RCC 7860 (cell line): ENCODE measurements at places on chromosomes 1 and 21.
A peak's percentile ranks its signal among the peaks of the same experiment; 100 is the strongest.

- DNase-seq = no peak
Measured at GRCh38 chr1:166675213-166675612, 164.1 kb upstream of the POGK start.

DNA sequence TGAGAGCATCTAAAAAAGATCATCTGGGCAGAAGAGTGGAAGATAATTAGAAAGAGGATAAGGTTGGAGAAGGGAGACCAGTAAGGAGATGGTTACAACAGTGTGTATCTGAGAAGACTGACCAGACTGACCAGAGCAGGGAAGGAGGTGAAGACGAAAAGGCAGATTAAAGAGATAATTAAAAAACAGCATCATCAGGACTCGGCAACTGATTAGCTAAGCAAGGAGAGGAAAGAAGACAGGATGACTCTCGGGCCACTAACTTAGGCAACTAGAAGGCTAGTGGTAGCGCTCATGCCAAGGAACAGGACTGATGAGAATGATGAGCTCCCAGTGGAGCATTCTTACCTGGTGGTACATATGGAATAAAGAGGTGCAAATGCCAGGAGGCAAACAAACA is 3.9 kb downstream of the RBM34 start:
- no peak for DNase-seq

DNA sequence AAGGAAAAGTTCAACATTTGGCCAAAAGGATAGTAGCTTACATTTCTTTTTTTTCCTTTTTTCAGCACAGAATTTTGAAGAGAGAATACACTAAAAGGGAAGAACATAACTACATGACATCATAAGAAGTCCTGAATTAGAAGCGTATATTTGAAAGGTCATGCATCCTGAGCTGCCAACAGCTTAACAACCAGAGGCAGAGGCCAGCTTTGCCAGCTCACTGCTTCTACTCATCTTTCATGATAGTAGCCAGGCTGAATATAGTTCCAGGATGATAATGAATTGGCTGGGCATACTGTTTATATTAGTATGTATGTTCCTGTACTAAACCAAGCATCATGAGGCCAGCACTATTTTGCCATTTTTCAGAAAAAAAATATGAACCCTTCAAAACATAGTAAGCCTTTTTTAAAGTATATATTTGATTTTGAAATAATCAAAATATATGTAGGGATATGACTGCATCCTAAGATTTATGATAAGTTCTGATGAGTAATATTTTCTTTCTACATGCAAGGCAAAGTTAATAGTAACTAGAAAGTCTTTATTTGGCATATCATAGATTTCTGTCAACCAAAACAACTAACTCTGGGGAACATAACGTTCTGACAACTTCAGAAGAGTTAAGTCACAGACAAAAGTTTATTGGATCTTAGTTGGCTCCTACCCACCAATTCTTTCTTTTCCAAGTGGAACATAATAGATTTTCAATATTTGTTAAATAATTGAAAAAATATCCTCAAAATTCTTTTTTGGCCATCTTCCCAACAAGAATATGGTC is 123.2 kb downstream of the DPYD start:
- DNase-seq = no peak

- DNase-seq = no peak
Measured at GRCh38 chr21:42973309-42973990, 912 bp upstream of the PKNOX1 start.

GRCh38 chr21:18602711-18603110 is 199.1 kb upstream of the TMPRSS15 start:
- no peak for DNase-seq

- DNase-seq = peak; percentile 77
Measured at GRCh38 chr1:155970531-155971167, 7.7 kb downstream of the ARHGEF2 start.

DNA sequence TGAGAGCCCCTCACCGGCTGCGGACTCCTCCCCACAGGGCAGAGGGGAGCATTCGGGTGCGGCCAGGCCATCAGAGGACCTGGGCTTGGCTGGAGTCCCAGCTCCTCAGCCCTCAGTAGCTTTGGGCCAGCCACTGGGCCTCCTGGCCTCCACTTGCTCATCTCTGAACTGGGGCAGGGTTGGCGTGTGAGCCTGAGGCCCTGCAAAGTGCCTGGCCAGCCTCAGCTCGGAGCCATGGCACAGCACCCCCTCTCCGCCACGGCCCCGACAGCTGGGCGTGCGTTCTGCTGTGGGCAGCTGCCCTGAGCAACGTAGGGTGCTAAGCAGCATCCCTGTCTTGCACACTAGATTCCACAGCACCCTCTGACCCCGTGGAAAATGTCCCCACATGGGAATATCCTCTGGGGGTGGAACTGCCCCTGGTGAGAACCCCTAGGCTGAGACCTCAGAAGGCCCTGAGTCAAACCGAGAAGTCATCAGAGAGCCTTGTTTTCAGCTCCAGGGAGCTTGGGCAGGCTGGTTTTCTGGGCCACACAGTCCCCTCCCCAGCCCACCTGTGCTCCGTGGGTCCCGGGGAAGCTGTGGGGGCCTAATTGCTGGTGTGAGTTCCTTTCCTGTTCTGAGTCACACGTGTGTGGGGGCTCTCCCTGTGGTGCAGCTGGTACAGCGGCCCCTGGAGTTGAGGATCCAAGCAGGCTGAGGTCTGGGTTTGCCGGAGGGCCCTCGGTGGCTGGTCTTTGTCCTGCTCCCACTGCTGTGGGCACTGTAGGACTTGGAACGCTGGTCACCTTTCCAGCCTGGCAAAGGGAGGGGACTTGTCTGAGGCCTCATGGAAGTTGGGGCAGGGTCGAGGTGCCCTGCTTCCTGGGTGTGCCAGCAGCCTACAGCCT is 24.5 kb downstream of the TP73 start:
- DNase-seq = no peak

GRCh38 chr1:115567431-115567830 is 74.3 kb upstream of the VANGL1 start:
- no peak for DNase-seq

DNA sequence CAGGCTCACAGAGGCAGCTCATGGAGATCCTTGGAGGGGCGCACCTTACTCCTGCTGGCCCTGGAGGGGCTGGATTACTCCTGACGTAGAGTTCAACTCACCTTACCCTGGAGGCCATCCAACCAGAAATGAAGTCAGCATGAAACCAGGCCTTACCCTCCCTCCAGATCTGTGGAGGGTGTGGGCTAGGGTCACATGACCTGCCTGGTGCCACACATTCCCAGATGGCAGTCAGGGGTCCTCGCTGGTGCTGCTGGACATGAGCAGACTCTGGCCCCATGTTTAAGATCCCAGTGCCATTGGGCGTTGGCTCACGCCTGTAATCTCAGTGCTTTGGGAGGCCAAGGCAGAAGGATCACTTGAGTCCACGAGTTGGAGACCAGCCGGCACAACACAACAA is 4.5 kb downstream of the C21orf58 start:
- no peak for DNase-seq

GRCh38 chr1:172485626-172486025 is 41.8 kb upstream of the PIGC start:
- no peak for DNase-seq

DNA sequence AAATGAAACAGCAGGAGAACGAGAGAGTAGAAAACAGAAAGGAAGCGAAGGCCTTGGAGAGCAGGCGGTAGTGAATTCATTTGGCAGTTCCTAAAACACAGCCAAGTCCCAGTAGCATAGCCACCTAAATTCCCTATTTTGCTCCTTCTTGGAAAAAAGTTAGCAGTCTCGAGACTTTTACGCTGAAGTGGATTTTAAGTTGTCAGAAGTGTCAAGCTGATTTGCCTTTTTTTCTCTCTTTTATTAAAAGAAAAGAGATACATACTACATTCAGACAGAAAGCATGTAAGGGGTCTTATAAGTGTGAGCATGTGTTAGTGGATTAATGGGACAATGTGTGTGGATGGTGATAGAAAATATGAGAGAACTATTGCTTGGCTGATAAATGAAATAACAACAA is 19.2 kb downstream of the NFIA start:
- DNase-seq = no peak

GRCh38 chr1:26148887-26149286 is 10.0 kb upstream of the FAM110D start:
- DNase-seq = no peak

DNA sequence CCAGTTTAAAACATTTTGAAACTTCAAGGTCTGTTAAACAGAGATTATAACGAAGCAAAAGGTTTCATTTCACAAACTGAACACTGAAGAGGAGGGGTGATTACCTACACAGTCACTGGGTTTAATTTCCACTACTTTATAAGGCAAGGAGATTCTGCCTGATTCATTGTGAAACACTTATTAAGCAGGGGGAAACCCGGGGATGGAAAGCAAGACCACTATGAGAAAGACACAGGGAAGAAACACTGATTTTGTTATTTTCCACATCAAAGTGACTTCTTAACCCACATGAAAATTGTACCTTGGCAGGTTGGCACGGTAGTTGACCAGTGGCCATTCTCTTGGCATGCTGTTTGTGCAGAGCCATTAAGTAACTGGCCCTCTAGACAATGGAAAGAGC is 8.1 kb upstream of the F5 start:
- no peak for DNase-seq

GRCh38 chr1:150925080-150925479 is 1.1 kb upstream of the SETDB1 start:
- no peak for DNase-seq

- no peak for DNase-seq
Measured at GRCh38 chr21:37945036-37945435, 28.8 kb upstream of the KCNJ6 start.

DNA sequence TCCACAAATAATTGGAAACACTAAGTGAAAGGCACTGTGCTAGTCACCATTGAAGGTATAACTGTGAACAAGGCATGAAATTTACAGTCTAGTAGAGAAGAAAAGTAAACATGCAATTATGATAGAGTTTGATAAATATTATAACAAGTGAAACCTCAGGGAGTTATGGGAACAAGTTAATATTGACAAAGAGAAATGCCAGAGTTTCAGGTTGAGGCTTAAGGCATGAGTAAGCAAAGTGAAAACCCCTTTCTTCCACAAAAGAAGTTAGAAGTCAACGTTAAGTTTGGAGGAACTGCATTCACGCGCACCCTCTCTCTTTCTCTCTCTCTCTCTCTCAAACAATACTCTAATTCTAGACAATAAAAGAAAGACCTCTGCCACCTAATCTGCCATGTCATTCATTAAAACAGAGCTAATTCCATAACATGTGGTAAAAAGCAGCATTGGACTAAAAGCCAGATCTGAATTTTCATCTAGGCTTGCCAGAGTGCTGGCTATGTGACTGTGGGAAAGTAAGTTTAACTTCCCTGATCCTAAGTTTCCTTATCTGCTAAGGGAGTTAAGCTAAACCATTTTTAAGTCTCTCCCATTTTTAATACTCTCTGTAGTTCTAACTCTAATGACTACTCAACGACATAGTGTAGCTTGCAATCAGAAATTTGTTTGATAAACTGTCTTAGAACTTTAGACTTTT is 22.0 kb downstream of the SLC44A5 start:
- DNase-seq = no peak

GRCh38 chr1:162315673-162316072 is 61.0 kb downstream of the SPATA46 start:
- no peak for DNase-seq

DNA sequence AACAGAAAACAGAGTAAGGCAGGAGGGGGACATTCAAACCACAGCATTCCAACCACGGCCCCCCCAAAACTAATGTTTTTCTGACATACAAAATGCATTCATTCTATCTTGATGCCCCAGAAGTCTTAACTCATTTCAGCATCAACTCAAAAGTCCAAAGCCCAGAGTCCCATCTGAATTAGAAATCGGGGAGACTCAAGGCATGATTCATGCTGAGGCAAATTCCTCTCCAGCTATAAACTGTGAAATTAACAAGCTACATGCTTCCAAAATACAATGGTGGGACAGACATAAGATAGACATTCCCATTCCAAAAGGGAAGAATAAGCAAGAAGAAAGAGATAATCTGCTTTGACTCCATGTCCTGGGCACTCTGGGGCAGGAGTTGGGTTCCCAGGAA is 73.9 kb downstream of the KCNJ15 start:
- no peak for DNase-seq

GRCh38 chr1:224432146-224432545 is 2.5 kb downstream of the WDR26 start:
- no peak for DNase-seq

DNA sequence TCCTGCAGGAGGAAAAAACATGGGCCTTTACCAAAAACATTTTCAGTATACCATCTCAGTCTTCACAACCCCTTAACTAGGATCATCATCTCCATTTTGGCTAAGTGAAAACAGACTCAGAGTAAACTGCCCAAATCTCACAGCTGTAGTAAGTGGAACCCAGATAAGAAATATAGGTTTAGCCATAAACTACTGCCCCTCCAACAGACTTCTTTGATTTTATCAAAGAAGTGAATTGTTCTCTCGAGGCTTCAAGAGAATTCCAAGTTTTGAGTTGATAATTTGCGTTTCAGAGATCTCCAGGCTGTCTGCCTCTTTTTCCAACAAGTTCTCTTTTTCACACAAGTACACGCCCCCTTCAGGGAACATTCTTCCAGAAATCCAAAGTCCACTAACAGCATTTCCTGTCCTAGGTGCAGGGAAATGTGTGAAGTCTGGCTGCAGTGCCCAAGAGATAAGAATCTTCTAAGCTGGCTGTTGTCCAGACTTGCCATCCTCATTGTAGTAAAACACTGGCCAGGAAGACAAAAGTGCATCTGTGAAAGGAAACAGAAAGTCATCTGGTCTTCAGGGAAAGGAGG is 30.8 kb downstream of the RNF19B start:
- peak; percentile 93 for DNase-seq

- no peak for DNase-seq
Measured at GRCh38 chr1:35173909-35174540, 18.9 kb downstream of the SFPQ start.

DNA sequence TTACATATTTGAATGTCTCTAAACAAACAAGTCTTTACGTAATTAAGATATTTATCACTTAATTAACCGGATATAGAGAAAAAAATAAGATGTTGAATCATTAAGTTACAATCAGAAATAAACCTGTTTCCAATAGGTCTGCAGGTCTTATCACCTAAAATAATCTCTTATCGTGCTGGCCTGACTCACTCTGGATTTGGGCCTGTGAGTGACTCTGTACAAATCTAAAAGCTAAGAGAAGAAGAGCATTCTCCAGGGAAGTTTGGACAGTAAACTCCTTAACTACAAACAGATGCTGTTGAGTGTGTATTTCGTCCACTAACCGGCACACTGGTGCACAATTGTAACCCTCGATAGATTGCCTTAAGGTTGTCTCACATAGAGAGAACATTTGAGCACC is 25.3 kb downstream of the CEP104 start:
- DNase-seq = no peak

DNA sequence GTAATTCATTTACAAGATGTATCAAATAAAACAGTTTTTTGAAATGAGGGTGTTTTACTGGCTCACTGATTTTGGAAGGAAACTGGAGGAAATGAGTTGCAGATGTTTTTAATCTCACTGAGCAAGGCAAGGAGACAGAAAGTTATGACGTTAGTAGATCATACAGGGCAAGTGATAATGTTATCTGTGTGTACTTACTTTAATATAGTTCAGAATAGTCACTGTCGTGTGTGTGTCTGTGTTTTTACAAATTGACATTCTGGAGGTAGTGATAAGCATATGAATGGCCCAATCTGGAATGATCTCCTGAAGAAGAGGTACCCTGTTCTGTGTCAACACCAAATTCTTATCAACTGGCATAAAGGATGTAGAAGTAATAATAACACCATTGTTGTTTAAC is 1.9 kb upstream of the GBP4 start:
- no peak for DNase-seq

- no peak for DNase-seq
Measured at GRCh38 chr1:152884966-152885624, 7.0 kb downstream of the SMCP start.
